ENCODE measurements at places on chromosomes 12 and 14.

- DNase-seq: no peak
These were observed 75.5 kb upstream of the DCD start for GRCh38 chr12:54723379-54724256.

- DNase-seq: no peak
These were observed 1094.3 kb downstream of the VRK1 start for GRCh38 chr14:97891515-97891914.

DNA sequence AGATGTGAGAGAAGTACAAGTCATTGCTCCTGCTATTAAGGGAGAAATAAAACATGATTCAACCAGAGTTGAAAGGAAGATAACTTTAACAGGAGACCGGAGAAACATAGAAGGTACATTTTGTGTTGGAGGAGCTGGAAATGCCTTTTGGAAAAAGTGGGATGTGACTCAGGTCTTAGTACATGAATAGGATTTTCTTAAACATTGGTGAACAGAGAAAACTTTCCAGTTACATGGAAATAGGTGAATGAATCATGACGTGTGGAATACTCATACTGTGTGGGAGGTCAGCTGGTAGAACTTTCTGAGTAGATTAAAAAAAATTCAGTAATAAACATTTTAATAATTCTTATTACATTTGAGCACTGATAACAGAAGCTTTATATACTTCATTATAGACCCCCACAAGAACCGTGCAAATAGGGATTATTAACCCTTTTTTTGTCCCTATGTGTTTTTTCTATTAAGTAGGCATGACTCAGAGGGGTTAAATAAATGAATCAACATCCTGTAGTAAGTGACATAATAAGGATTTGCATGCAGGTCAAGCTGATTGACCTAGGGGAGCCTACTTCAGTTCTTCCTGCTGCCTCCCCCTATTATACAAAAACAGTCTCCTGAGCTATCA, 710.5 kb downstream of the NOVA1 start:
- DNase-seq: no peak

DNA sequence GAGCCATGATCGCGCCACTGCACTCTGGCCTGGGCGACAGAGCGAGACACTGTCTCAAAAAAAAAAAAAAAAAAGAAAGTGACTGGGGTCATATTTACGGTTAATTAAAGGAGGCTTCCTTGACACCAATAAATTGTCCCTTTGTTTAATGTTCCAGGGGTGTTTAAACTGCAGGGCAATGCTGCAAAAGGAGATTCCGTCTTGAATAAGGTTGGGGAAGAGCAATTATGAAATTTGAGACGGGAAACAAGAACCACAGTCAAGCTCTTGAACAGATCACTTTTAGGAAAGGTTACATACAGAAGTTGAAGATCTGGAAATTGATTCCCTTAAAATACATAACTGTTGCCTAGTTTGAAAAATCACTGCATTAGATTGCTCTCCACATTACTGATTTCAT, 292.9 kb downstream of the DAD1 start:
- no peak for DNase-seq

- no peak for DNase-seq
These were observed 686 bp downstream of the B4GALNT1 start for GRCh38 chr12:57632073-57632957.

GRCh38 chr14:68279777-68280233, 460.2 kb downstream of the RAD51B start:
- DNase-seq: no peak

- no peak for DNase-seq
These were observed 19.5 kb upstream of the CDK17 start for GRCh38 chr12:96419576-96420276.

DNA sequence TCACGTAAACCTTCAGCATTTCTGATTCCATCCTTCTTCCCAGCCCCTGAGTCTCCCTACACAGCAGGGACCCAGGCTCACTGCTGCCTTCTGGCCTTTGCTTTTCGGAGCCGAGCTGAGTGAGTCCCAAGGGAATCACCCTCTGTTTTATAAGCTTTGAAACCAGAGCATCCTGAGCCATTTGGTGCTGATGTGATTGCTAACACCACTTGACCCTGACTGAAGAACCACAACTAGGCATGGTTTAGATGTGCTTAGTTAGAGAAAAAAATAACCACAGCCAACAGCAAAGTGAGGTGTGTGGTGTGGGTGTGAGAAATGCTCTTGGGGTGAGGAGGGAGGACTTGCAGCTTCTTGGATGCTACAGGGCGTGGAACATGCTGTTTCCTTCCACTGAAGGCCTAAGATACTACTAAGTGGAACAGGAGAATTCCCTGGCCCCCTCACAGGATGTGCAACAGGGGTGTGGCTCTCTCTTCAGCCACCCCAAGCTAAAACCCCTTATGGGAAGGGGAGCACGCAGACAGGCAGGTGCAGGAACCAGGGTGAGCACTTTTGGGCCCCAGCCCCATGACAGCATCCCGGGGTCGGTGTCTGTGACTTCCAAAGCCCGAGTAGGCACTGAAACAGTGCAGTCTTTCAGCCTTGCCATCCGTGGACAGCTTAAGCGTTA, at the start of gene TC2N:
TSS of gene TC2N (minus strand) at position 221 of the 673 bp plus-strand sequence. CDS start 53,767 bp downstream, outside the sequence.
- no peak for DNase-seq

All from RCC 7860 (cell line).